ENCODE measurements at places on chromosomes 2 and 18.
A peak's percentile ranks its signal among the peaks of the same experiment; 100 is the strongest.

GRCh38 chr2:60717691-60718090, 38.4 kb upstream of the PAPOLG start:
- peak; percentile 17 for DNase-seq

GRCh38 chr2:148906124-148906523, 31.1 kb downstream of the KIF5C start:
- no peak for DNase-seq

DNA sequence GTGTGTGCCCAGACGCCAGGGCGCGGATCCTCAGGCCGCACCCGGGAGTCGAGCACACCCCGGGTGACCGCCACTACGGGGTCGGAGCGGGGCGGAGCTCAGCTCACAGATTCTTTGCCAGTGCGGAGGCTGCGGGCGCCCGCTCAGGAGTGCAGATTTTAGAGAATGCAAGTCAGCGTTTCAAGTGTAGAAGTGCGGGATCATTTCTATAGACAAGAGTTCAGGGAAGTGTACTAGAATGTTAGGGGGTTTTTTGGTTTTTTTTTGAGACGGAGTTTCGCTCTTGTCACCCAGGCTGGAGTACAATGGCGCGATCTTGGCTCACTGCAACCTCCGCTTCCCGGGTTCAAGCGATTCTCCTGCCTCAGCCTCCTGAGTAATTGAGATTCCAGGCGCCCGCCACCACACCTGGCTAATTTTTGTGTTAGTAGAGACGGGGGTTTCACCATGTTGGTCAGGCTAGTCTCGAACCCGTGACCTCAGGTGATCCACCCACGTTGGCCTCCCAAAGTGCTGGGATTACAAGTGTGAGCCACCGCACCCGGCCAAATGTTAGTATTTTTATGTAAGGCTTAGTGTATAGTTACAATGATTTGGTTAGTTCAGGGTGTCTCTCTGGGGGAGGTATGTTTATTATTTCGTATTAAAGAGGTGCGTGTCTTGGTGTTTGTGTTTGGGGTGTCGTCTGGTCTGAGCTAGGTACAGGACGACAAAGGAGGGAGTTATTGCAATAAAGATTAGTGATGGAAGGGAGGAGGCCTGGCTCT, 619 bp upstream of the FAM168B start:
- DNase-seq = peak; percentile 88

- DNase-seq = no peak
Observed at GRCh38 chr2:85777441-85777861, 23.7 kb downstream of the ATOH8 start.

DNA sequence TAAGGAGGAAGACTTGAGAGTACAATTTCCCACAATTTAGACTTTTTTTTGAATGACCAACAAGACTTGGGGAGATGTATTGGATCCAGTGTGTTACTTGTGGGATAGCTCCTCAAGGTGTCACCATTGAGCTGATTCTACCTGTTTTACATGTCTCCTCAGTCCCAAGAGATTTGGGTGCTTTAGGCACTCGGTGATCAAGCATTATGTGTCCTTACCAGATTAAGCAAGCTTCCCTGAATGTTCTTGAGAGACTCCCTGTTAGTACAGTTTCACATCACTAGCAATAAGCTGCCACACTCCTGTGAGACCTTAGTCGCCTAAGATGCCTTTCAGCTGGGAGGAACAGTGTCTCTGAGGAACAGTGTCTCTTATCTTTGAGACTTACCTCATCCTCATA, 384.3 kb upstream of the SYT4 start:
- no peak for DNase-seq

- DNase-seq = peak; percentile 63
Observed at GRCh38 chr2:221572821-221573429, 821 bp upstream of the EPHA4 start.

DNA sequence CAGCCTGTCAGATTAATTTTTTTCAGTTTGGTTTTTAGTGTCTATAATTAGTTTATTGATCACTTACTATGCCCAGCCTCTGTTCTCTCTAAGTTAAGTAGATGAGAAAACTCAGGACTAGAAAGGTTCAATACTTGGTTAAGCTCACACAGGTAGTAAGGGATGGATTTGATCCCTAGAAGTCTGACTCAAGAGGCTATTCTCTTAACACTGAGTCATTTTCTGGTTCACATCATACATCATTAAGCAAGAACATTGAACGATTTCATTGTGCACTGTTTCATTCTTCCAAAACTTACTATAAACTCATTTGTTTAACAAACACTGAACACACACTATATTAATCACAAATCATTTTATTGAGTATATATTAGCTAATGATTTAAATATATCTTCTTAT, 54.1 kb upstream of the SLC38A11 start:
- DNase-seq = no peak

DNA sequence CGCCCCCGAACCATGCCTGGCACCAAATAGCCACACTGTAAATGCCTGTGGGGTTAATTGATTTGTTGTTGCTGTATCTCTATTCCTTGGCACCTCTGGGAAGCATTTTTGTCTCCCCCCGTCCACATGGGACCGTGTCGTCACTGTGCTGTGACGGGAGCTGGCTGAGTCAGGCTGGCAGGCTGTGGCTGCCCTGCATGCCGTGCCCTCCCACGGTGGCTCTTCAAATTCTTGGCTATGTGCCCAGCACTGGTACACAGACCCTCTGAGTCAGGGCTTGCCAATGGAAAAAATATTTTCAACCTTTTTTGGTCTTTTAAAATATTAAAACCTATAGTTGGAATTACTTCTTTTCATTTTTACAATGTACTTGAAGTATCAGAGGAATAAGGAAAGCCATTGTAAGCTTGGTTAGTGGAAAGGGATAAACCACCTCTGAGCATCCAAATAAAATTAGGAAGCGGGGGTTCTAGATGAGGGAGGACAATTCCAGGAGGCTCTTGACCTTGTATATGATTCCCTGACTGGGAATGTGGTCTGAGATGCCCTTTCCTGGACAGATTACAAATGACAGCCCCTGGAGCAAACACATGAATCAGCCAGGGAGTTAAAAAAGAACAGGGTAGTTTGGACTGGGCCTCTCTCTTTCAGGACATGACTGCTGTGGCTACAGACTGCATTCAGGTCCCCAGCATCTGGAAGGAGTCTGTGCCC, 59.4 kb downstream of the DGKD start:
- peak; percentile 22 for DNase-seq

DNA sequence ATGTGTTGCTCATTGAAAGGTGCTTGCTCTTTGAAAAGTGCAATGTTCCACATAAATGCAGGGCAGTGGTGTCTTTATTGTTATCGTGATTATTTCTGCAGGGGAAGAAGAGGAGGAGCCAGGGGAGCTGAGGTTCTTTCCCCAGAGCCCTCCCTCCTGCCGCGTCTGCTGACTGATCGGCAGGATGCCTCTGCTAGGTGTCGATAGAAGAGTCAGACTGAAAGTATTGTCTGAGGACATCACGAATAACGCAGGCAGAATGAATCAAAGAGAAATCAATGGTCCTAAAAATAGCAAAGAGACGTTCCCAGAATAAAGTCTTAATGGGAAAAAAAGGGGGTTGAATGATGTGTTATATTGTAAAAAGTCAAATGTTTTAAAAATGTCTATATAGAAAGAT, 47.4 kb upstream of the SIX3 start:
- DNase-seq = no peak

- no peak for DNase-seq
Observed at GRCh38 chr2:12930391-12930790, 213.7 kb downstream of the TRIB2 start.

GRCh38 chr2:70679259-70679658, 88.7 kb downstream of the ADD2 start:
- no peak for DNase-seq

- peak; percentile 43 for DNase-seq
Observed at GRCh38 chr2:62461707-62462106, 44.3 kb downstream of the TMEM17 start.

- no peak for DNase-seq
Observed at GRCh38 chr2:172147944-172148650, 45.4 kb upstream of the DLX2 start.

GRCh38 chr18:49486606-49486952, 455 bp downstream of the C18orf32 start:
- peak; percentile 66 for DNase-seq

- no peak for DNase-seq
Observed at GRCh38 chr2:71702971-71703898, 249.9 kb downstream of the DYSF start.

DNA sequence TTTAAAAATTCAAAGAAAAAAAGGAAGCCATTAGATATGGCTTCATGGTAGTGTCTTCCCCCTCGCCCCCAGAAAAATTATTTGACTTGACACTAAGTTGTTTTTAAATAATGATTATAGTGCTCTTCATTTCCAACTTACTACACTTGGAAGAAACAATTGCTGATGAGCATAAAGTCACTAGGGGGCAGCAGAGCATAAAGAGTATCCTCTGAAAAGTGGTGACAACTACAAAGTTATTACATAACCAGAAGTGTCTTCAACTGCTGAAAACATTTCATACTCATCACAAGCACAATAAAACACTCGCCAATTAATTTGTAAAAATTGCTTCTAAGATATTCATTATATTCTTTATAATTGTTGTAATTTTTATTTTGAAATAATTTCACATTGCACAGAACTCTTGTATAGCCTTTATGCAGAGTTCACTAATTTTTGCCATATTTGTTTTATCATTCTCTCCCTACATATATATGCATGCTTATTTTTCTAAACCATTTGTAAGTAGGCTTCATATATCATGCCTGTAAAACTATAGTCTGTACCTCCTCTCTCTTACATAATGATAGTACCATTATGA, 54.9 kb downstream of the EXOC6B start:
- DNase-seq = peak; percentile 85

DNA sequence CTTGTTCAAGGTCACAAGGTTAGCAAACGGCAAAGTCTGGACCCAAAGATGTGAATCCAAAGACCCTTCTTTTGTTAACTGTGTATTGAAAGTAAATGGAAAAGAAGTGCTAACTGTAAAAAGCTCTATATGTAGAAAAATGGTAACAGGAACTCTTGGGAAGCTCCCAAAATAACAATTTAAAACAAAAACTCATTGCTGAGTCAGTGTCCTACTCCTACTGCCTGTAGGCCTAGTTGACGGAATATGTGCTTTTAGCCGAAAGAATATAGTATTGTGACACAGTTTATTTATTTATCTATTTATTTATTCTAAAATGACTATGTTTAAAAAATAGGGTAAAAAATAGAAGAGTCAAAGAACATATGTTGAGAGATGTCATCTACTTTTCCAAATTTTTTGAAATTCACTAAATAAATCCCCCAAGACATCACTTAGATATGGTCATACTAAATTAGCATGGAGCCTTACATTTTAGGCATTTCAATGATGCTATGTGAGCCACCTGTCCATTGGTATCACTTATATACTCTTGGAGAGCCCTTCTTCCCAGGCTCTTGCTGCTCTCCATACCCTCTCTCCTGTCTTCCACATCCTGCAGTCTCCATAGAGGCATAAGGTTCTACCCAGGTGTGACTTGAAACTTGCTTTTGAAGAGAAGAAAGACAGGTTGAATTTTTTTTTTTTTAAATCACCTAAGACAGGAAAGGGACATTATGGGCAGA, 13.7 kb downstream of the COL5A2 start:
- DNase-seq = no peak

DNA sequence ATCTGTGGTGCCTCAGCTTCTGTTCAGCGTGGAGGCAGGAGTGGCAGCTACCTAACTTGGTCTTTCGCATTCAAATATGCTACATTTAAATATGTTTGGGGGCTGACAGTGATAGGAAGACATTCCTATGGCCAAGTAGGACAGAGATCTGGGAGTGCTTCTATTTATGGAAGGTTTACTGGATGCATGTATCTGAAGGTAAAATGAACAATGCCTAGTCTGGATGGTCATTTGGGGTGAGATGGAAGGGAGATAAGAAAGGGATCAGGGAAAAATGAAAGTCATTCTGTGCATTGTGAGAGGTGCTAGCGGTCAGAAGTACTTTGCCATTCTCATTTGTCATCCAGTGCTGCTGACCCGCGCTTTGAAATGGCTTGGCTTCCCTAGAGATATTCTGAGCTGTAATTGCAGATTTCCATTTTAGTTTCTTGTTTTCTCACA, 300.9 kb upstream of the FBXO11 start:
- DNase-seq = no peak

DNA sequence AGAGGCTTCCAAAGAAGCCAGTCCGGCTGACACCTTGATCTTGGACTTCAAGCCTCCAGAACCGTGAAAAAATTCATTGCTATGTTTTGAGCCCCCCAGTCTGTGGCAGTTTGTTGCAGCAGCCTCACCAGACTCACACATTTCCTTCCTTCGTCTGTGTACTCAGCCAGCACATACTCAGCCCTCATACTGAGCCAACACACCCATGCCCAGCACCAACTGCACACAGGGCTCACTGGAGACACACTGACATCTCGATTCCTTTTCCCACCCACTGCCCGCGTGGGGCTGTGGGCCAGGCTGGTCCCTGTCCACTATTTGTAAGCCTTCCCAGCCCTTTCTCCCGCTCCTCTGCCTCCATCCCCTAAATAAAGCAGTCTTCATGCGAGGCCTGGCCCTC, 24.1 kb upstream of the NMUR1 start:
- DNase-seq = no peak

- no peak for DNase-seq
Observed at GRCh38 chr2:119480718-119481142, 43.6 kb downstream of the SCTR start.

DNA sequence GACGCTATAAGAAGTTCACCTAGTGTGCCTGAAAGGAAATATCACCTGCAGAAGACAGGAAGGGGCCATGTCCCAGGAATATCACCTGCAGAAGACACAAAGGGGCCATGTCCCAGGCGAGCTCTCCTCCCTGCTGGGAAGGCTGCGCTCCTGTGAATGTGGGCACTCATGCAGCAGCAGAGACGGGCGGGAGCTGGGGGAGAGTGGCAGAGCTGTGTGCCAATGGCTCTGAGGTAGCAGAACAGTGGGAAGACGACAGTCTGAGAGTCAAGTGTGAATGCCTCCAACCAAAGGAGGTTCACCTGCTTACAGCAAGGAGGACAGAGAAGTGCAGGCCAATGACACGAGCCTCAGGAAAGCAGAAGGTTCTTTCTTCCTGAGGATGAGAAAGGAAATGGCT, 117.9 kb upstream of the SALL3 start:
- DNase-seq = no peak

DNA sequence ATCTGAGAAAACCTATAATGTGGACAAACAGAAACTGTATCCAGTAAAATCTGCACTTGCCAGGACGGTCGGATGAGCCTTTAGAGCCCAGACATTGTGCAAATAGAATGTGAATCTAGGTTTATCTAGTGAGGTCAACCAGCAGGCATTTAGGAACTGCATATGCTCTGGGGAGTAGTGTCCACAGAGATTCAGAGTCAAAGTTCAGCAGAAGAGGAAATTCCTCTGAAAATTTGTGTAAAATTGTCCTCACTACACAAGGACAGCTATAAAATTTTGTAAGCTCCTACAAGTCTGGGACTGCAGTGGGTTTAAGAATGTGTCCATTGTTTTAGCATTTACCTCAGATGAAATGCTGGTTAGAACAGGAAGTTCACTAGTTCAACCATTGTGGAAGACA, 9.8 kb upstream of the NDUFV2 start:
- no peak for DNase-seq

DNA sequence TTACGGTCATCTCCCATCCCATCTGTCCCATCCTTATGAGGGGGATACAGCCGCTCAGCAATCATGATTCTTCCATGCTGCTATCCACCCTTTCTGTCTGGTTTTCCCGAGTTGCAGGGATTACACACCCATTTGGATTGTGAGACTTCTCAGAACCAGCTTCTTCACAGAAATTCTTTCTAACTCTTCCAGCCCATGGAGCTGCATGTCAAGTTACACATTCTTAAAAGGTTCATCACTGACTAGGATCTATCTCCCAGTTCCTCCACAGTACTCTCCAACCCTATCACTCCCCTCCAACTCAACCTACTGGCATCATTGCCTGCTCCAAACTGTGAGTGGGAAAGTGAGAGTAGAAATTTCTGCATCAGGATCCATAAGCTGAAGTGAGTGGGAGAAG, 558.2 kb upstream of the TNP1 start:
- no peak for DNase-seq

All from midbrain (tissue), 1 donor.